SK-N-SH treated with all-trans-retinoic acid at 6 μM for 48 hours (cell line): ENCODE measurements at places on chromosomes 1 and 21.
A peak's percentile ranks its signal among the peaks of the same experiment; 100 is the strongest.

DNA sequence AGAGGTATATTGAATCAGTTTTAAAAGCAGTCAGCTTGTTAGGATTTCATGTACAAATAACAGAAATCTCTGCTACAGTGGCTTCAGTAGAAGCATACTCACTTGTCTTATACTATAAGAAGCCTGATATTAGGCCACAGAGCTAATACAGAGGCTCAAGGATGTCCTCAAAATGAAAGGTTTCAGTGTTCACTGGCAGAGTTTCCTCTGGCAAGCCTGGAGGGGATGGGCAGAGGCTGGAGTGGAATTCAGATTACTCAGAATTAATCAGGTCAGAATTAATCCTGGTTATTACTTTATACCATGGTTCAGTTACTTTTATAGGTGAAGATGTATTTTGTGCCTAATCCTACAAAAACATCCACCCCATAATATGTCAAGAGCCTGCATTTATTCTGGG lies 520.5 kb downstream of the USP25 start:
- ATAC-seq = no peak

DNA sequence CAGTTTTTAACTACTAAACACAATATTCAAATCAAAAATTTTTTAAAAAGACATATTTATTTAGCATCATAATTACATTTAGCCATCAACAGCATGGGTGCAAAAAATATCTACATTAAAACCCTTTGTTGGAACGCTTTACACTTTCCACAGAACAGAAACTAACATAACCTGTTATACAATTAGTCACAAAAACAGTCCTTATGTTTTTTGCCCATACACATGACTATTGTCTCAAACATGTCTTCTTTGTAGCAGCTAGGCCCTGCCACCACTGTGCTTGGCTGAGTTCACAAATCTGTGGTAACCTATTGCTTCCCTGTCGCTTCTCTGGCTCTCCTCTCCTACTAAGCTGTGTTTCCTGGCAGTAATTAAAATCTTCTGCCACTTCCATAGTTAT lies 1350.0 kb upstream of the ADGRL2 start:
- ATAC-seq = no peak

- ATAC-seq = no peak
Observed at GRCh38 chr1:232445361-232446106, 184.4 kb downstream of the SIPA1L2 start.

GRCh38 chr1:16013220-16013907 lies 4.5 kb downstream of the HSPB7 start:
- ATAC-seq = no peak

- ATAC-seq = no peak
Observed at GRCh38 chr1:33610864-33611455, 138.5 kb downstream of the ZSCAN20 start.

DNA sequence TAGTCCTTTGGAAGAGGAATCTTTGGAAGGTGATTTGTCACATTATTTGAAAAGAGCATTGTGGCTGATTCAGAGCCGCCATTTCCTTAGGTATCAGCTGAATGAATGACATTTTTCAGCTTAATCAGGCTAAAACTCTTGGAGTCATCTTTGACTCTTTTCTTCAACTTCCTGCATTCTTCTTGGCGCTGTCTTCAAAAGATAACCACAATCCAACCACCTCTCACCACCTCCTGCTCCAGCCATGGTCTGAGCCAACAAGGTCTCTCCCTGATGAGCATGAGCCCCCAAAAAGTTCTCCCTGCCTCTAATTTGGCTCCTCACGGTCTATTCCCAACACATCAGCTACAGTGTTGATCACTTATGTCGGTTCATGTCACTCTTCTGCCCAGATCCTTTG lies 297.6 kb upstream of the RUNX1 start:
- no peak for ATAC-seq

GRCh38 chr1:2470290-2471158 lies 5.6 kb upstream of the PLCH2 start:
- ATAC-seq = no peak

- ATAC-seq = no peak
Observed at GRCh38 chr1:201094832-201095231, 17.4 kb downstream of the CACNA1S start.

GRCh38 chr1:206821493-206821892 lies 43.9 kb upstream of the IL20 start:
- no peak for ATAC-seq

DNA sequence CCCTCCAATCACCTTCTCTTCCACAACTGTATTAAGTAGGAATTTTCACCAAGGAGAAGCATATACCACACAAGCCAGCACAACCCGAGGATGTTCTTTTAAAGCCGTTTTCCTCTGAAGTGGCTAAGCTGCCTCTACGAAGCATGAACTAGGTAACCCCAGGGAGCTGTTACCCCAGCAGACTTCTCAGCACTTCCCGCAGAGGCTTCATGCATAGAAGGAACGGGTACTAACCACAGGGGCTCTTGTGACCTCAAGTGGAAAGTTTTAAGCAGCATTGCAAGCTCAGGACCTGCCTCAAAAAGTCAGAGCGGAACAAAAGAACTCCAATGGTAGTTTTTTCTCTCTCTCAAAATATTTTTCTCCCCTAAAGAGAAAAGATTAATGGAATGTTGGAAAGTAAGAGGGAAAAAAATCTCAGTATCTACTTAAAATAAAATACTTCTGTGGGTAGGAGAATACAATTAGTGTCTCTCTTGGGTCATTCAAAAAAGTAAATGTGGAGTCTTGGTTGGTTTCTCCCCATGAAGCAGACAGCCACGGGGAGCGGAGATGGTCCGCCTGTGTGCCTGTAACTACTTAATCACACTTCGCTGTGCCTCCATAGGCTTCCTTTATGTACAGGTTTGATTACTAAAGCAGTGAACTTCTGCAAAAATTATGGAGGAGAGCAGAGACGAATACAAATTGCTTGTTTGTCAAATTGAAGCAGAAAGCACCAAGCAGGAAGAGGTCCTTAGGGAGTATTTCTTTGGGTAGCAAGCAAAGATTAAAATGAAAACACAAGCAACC lies 40.9 kb downstream of the STX6 start:
- no peak for ATAC-seq

- peak; percentile 45 for ATAC-seq
Observed at GRCh38 chr1:208059409-208060001, 148.6 kb upstream of the CD34 start.

DNA sequence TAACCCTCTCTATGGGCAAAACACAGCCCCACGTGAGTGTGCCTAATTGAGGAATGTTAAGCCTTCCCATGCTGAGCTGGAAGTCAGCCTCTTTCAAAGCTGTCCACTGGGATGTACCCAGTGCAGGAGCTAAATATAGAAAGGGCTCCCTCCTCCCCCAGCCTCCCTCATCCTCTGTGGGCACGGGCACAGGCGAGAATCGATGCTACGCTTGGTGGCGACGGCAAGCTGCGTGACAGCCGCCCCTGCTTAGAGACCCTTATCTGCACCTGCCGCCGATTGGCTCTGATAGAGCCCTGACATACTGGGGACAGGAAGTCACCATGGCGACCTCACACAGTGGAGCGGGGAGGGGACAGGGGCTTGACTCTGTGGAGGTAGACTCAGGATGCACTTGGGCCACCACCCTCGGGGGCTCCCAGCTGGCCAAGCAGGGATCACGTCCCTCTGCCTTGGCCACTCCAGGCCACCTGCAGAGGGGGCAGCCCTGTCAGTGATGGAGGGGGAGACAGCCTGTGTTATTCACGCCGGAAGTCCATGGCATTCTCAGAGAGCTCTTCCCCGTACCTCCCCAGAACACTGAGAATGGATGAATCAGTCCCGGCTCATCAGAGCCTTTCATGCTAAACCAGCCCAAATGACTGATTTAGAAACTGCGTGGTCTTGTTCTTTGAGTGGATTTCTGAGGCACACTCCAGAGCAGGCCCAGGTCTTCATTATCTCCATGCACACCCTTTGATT lies 84.8 kb downstream of the KCND3 start:
- no peak; the same call in 1 of the 3 replicates for ATAC-seq

DNA sequence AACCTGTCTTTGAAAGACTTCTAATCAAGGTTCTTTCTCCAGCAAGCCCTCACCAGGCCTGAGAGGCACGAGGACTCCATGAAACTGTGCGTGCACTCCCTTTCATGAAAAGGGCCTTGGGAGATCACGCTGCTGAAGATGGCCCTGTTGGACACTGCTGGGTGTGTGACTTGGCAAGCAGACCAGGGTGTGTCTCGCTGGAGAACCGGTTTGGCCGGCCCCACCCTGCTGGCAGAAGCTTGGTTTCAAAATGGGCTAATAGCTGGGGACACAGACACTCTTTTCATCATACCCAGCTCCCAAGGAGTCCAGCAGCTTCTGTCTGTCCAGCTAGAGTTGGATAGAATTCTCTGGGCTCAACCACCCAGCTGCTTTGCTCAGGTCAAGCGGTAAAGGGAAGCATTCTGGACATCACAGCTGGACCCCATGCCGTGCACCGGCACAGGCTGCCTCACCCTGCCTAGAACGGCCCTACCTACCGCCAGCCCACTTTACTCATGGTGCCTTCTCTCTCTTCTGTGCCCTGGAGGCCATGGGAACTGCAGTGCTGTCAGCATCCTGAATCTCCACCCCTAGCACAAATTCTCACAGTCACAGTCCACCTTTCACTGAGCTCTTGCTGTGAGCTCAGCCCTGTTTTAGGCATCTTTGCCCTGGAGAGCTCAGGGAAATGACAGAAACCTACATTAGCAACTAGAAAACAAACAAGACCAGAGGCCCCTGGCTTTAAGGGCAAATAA lies 24.6 kb downstream of the PKP1 start:
- ATAC-seq = no peak
